NCI-H1930 (cell line): ENCODE measurements at places on chromosomes 3 and 15.
A peak's percentile ranks its signal among the peaks of the same experiment; 100 is the strongest.

- DNase-seq = no peak
Measured at GRCh38 chr3:13540297-13540995, 8.5 kb upstream of the FBLN2 start.

GRCh38 chr3:40713795-40714194 lies 189.0 kb downstream of the ZNF621 start:
- no peak for DNase-seq

- no peak for DNase-seq
Measured at GRCh38 chr3:48770192-48770502, 53.1 kb upstream of the IP6K2 start.

DNA sequence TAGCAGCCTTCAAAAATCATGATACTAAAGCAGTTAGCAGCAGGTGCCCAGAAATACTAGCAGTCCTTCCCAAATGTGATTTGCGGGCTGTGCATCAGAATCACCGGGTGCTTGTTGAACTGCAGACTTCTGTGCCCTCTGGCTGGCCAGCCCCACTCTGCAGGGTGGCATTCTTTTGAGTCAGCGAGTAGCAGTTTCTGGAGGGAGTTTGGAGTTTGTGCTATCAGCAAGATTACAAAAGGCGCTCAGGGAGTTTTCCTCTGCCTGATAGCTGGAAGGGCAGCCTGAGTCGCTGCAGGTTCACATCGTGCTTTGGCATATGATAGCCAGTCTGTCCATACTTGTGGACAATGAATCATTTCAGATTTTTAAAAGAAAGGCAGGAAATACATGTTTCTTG lies 57.6 kb downstream of the CLDN11 start:
- no peak for DNase-seq

DNA sequence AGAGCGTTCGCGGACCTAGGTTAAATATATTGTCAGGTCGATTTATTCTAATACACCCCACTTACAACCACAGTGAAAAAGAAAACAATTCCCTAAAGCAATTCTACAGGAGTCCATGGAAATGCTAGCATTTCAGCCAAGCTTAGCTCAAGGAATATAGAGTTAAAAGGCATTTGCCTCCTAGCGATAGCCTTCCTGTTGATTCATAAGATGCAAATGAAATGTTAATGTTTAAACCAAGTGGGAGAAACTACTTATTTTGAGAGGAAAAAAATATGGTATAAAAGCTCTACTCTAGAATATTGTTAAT lies 1.7 kb upstream of the ALCAM start:
- DNase-seq = no peak

DNA sequence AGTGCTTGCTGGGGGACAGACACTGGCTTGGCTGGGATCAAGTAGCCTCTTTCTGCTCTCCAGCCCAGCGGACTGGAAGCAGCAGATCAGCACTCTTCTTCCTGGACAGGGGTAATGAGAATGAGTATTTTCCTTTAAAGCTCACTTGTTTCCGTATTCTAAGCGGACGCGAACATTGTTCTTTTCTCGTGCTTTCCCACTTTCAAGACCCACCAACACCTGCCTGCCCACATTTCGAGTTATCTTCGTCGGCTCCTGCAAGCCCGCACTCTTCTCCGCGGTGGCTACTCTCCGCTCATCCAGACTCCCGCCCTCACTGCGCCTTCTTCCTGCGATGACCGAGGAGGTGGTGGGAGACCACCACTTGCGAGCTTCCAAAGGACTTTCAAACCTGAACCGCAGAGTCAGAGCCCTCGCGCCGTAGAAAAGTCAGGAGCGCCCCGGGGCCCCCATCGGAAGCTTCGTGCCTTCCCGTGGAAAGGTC lies 1.6 kb upstream of the PPM1L start:
- DNase-seq = peak; percentile 9

- DNase-seq = no peak
Measured at GRCh38 chr3:15287565-15288330, 44.6 kb downstream of the SH3BP5 start.

DNA sequence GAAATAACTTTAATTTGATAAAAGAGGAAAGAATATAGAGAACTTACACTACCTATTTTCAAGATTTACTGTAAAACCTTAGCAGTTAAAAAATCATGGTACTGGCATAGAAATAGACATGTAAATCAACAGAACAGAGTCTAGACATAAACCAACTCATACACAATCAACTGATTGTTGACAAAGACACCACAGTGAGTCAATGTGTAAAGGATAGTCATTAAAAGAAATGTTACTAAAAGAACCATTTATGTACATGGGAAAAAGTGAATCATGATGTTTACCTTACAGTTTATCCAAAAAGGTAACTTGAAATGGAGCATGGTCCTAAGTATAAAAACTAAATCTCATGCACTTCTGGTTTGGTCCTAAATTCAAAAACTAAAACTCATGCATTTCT lies 847.4 kb downstream of the IGSF11 start:
- peak; percentile 14 for DNase-seq
